Mucosa of gallbladder (tissue), 1 donor: ENCODE measurements at places on chromosomes 1 and 21. TPM values are rescaled to one million over a fixed set of nuclear protein-coding genes. Genes with fewer than 3 reads are reported as not detected.

DNA sequence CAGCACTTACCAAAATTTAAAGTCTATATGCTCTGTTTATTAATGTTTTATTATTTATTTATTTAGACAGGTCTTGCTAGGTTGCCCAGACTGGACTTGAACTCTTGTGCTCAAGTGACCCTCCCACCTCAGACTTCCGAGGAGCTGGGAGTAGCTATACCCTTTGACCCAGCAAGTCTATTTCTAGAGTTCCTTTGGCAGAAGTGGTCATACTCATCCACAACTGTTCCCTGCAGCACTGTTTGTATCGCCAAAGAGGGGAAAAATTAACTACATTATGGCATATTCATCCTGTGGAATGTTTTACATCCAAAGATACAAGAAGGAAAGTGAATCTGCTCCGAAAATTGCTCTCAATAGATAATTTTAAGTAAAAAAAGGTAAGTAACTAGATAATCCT lies 28.5 kb downstream of the CACNA1S start:
- DNase-seq, result no peak

- DNase-seq, result no peak
Measured at GRCh38 chr1:194289569-194290266, 1103.3 kb upstream of the B3GALT2 start.

GRCh38 chr21:42463861-42464515 lies 32.0 kb downstream of the RSPH1 start:
- DNase-seq, result peak; percentile 55

GRCh38 chr1:39754906-39755504 lies 16.1 kb downstream of the OXCT2 start:
- no peak for DNase-seq

DNA sequence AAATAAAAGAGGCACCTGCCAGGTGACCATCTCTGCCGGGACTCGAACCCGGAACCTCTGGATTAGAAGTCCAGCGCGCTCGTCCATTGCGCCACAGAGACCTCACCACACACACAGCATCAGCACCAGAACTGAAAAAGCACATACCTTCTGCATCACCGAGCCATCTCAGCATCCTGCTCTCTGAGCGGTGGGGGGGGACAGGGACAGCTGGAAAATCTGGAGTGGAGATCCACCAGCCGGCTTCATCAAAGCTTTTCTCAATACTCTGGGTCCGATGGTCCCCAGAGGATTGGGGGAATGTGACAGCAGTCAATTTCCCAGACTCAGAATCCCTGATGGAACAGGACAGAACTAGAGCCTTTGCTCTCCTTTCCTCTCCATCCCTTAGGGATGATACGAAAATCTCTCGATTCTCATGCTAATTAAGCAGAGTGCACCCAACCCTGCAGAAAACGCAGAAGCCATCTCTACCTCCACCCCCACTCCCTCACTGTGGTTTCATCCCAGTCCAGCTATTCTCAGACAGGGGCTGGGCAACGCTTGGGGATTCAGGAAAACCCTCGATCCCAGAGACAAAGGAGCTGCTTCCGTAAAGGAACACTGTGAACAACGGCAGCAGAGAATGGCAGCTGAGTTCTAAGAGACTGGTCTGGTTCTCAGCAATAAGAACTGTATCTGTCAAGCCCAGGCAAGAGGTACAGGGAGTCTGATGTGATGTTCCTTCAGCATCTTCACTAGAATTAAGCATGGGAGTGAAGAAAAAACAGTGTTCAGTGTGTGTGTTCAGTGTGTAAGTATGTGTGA lies 29.6 kb upstream of the CADM3 start:
- DNase-seq, result no peak

DNA sequence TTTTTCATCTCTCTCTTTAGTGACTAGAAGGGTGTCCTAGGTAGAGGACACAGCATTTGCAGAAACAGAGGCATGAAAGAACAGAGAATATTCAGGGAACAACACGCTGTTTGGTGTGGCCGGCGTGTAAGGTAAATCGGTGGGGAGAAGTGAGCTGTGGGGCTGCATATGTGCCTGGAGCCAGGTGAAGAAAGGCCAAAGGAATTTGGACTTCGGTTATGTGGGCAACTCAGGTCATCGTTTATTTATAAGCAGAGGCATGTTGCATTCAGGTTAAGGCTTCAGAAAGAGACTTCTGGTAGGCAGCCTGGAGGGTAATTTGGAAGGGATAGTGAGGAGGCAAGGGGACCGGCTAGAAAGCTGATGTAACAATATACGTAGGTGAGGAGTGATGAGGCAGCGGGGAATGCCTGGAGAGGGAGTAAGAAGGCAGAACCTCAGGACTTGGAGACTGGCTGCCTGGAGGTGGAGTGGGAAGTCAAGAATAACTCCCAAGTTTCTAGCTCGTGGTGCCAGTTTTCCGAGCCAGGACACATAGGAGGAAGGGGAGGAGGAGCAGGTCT lies 64.1 kb upstream of the ACOT11 start:
- no peak for DNase-seq

DNA sequence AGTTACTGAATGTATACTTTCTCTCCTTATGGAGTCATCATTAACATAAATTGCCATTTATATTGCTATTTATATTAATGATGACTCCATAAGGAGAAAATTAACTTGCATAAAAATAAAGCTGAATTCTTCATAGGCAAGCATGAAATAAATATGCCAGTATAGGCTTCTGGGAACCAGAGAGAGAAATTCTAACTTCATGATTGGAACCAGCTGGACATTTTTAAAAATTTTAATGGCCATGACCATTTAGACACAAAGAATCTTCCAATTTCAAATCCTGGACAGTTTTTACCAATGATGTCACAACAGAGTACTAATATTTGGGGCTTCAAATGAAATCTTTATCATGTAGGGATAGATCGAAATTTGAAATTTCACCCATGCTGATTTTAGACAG lies 268.7 kb downstream of the PTGER3 start:
- DNase-seq, result no peak

- DNase-seq, result no peak
Measured at GRCh38 chr1:111989531-111990025, at the start of gene KCND3. TSS of gene KCND3 (minus strand) at chr1:111989668.

DNA sequence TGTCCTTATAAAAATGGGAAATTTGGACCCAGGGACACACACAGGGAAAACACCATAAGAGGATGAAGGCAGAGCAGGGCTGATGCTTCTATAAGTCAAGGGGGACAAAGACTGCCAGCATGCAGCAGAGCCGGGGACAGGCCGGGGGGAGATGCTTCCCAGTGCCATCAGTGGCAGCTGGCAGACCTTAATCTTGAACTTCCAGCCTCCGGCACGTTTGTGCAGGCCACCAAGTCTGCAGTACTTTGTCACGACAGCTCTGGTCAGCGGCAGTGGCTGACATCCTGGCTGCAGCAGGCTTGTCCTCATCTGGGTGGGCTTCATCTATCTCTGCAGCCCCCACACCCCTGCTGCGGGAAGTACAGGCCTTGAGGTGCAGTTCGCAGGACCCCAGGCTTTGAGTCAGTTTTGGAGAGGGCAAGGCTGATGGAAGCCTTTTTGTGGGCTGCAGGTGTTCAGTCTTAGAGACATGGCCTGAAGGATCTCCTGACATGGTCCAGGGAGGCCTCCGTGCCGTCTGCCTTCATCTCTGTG lies 186.0 kb downstream of the DYRK1A start:
- DNase-seq, result no peak

GRCh38 chr21:31921079-31921478 lies 48.3 kb downstream of the HUNK start:
- DNase-seq, result no peak

DNA sequence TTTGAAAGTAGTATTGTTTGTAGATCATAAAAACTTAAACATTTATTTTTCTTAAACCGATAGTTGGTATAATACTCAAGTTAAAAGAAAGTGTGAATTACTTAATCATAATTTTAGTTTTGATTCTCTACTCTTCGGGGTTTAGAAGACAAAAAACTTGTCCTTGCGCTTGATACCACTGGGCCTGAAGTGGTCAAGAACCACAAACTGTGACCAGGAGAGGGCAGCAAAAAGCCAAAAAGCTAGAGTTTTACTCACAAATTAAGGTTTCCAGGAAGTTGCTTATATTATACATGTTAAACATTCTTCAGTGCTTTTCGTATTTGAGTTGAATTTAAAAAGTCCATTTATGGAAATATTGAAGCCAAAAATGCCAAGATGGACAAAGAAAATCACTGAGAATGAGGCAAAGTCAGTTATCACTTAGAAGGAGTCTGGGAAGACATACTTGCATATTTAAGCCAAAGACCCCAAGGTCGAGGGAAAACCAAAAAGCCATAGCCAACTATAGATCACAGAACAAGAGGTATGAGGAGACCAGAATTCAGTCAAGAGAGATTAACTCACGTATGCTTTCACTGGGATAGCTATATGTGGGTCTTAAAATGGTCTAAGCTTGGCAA lies 34.2 kb downstream of the EFCAB7 start:
- DNase-seq, result no peak

GRCh38 chr1:106063510-106063909 lies 993.0 kb upstream of the PRMT6 start:
- no peak for DNase-seq

DNA sequence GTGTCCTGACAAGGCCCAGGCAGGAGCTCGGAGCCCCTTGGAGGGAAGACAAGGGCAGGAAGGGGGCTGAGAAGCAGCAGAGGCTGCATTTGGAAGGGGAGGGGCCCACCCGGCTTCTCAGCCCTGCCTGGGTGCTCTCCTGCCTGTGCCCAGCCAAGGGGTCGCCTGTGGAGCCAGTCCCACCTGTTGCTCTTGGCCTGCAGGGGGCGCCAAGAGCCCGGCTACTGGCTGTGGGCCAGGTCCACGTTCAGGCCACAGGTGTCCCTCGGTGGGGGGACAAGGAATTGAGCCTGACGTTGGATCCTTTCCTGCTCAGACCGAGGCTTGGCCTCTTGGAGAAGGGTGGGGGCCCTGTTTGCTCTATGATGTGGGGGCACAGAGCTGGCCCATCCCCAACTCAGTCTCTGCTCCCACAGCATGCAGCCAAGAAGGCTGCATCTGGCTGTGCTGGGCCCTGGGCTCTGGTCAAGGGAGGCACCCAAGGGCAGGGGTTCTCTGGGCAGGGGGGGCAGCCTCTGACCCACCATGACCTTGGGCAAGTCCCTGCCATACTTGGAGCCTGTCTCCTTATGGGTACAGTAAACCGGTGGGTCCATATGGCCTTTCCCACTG lies 10.9 kb downstream of the WNT4 start:
- DNase-seq, result no peak

- DNase-seq, result no peak
Measured at GRCh38 chr1:1550087-1550486, 9.7 kb upstream of the TMEM240 start.

DNA sequence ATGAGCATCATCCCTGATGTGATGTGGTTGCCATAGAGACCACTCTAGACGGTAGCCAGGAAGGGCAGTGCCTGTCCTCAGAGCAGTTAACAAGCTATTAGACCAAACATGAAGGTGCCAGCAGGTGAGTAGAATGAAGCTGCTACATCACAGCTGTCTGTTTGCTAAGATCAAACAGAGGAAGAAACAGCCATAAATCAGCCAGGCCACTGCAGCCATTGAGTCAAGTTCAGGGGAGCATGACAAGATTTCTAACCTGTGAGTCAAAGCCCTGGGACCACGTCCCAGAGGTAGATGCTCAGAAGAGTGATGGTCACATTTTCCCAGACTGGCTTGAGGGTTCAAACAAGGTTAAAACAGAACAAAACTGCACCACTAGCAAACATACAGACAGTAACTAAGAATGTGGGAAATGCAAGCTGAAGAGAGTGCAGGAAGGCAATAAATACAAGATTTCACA lies 450.6 kb upstream of the DAB1 start:
- no peak for DNase-seq

DNA sequence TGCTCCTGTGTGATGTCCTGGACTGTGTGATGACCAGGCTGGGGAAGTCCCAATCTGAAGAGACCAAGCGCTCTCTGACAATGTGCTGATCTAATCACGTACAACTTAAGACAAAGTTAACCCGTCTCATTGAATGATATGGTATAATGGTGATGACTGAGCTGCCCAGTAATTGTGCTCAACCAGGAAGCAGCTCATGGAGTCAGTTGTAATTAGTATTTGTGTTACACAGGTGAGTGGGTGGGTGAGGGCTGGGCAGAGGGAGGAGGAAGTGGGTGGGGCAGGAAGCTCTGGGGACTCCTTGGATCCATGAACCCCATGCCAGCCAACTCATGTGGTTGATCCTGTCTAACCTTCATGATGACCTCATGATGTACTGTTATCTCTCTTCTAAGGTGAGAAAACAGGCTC lies 8.7 kb upstream of the ECE1 start:
- no peak for DNase-seq

GRCh38 chr1:32746130-32746529 lies 43.6 kb upstream of the SYNC start:
- no peak for DNase-seq

- no peak for DNase-seq
Measured at GRCh38 chr1:159981351-159982055, 27.5 kb upstream of the SLAMF9 start.

DNA sequence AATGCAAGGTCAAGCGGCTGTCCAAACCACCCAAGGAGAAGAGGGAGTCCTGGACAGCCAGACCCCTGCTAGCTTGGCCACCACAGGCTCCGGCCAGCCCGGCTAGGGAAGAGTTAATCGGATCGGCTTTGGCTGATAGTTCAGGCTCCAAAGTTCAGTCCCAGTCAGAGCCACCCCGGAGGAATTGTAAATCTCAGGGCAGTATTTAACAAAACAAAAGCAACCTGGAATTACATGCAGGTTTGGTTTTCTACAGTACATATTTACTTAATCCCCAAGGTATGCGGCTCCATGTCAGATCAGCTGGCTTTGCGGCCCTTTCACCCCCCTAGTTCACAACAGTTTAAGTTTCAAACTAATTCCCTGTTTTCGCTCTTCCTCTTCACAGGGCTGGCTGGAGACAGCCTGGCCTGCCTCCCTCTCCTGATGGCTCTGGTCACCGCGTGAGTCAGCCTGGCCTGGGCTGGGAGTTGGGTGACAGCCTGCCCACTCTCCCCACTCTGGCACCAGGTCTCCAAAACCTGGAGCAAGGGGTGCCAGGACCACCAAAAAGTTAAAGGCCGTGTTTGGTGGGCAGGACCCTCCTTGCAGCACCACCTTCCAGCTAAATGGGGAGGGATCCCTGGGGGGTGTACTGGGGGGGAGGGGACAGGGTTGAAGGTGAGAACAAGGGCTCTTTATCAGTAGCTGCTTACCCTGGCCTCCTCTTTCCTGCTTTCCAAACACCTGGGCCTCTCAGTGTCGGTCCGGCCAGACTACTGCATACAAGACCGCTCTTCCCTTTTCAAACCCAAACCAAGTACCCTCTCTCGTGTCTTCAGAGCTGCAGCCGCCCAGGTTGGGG lies 1.9 kb downstream of the DHRS3 start:
- peak; percentile 74 for DNase-seq

DNA sequence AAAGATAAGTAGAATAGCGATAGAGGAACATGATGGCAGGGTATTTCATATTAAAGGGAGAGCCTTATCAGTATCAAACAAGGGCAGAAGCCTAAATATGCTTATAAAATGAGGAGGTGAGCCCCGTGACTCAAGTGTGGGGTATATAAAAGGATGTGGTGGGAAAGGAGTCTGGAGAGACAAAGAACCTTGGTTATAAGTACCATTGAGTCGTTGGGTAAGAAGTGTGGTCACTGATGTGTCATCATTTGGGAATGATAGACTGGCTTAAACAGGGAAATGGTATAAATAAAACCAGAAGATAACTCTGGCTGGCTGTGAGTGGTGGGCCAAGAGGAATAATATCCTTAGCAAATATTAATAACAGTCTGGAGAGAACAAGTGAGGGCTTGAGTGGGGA lies 10.9 kb upstream of the CD5L start:
- DNase-seq, result no peak

- no peak for DNase-seq
Measured at GRCh38 chr1:55286856-55287602, 71.9 kb upstream of the USP24 start.

Gene MAP10
- total RNA-seq, result 2.7 TPM

Gene PIGK
- 32.5 TPM for total RNA-seq

Gene RABGAP1L
- 87.4 TPM for total RNA-seq

Gene BRINP3
- 0.35 TPM for total RNA-seq
